Stimulated activated CD4-positive, alpha-beta T cell treated with anti-CD3 and anti-CD28 coated beads, TNF-alpha, amount 100 ng/mL, for 24 hours (primary cell): ENCODE measurements at places on chromosomes 1 and 21.

- no peak for DNase-seq
Measured at GRCh38 chr1:230143534-230143933, 76.5 kb downstream of the GALNT2 start.

DNA sequence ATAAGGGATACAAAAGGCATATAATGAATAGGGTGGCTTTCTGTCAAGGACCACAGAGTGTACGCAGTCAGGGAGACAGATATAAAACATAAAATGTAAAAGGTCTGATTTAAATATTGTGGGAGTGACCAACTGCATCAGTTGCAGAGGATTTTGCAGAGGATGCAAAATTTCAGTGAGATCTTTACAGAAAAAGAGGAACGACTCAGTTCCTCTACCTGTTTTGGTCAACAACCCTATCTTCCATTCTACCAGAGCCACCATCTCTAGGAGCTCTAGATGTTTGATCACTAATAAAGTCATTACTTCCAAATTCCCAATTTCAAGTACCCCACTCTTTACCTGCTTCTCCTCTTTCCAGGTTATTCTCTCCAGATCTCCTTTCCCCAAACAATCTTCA lies 16.5 kb downstream of the SOD1 start:
- no peak for DNase-seq

- DNase-seq = no peak
Measured at GRCh38 chr1:167095368-167095767, 1.5 kb downstream of the STYXL2 start.

GRCh38 chr1:56897150-56898004 lies 42.8 kb downstream of the C8A start:
- DNase-seq = no peak

GRCh38 chr1:80896781-80897356 lies 903.9 kb upstream of the ADGRL2 start:
- no peak for DNase-seq

GRCh38 chr1:213124590-213124989 lies 73.5 kb downstream of the RPS6KC1 start:
- no peak for DNase-seq

- DNase-seq = no peak
Measured at GRCh38 chr1:162832470-162832869, 28.5 kb downstream of the CCDC190 start.

GRCh38 chr21:20527731-20528460 lies 470.3 kb upstream of the NCAM2 start:
- no peak for DNase-seq

GRCh38 chr1:232578651-232579195 lies 51.2 kb downstream of the SIPA1L2 start:
- no peak for DNase-seq

- DNase-seq = no peak
Measured at GRCh38 chr1:216766633-216767327, 43.6 kb upstream of the ESRRG start.

GRCh38 chr21:33899199-33899598 lies 16.4 kb downstream of the ATP5PO start:
- DNase-seq = no peak
